Stimulated activated CD8-positive, alpha-beta memory T cell treated with anti-CD3 and anti-CD28 coated beads, Interleukin-2, amount 100 ng/mL, for 48 hours (primary cell): ENCODE measurements at places on chromosomes 4 and X.

DNA sequence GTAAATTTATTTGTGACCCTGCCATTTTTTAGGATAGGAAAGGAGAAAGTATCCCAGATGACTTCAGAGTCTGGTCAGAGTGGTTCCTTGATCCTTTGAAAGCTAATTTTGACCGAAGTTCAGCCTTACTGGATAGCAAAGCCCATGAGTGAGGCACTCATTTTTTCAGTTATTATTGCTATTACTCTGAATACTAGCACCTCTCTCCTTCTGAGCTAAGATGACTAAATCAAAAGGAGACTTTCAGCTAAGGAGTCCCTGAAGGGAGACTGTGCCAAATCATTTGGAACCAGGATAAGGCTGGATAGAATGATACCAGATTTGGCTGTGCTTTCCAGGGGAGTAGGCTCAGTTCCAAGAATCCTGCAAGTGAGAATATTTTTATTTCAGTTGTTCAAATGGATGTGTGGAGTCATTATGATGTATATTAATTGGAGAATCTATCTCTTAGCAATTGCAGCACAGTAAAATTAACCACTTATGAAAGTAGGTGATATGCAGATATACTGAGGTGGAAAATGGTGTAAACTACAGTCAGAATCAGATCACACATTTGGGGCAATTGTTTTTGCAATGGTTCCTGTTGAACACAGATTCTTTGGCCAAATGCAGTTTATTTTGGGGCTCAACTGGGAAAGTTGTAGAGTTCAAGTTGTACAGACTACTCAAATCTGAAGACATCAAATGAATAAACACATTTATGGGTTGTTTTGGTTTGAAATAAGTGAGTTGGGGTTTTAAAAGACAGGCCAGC, 1.2 kb downstream of the P2RY10 start:
- no peak for DNase-seq

- no peak for DNase-seq
Observed at GRCh38 chr4:97911236-97911906, 231.9 kb downstream of the STPG2 start.

- no peak for DNase-seq
Observed at GRCh38 chr4:3582091-3582475, 49.9 kb upstream of the LRPAP1 start.

DNA sequence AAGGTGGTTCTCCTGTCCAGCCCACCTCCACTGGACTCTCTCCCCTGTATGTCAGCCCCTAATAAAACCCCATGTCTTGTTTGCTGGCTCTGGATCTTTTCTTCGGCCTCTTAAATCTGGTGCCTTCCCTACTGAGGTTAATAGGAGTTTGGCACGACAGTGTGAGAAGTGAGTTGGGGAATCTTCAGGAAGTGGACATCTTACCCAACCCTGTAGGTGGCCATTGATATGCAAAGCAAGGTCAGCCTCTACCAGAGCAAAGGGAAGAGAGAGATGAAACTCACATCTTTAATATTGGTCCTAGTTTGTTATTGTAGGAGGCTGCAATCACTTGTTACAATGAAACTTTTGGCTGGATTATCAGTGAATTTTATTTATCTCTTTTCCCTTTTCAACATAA, 111.7 kb downstream of the CHRDL1 start:
- no peak for DNase-seq

DNA sequence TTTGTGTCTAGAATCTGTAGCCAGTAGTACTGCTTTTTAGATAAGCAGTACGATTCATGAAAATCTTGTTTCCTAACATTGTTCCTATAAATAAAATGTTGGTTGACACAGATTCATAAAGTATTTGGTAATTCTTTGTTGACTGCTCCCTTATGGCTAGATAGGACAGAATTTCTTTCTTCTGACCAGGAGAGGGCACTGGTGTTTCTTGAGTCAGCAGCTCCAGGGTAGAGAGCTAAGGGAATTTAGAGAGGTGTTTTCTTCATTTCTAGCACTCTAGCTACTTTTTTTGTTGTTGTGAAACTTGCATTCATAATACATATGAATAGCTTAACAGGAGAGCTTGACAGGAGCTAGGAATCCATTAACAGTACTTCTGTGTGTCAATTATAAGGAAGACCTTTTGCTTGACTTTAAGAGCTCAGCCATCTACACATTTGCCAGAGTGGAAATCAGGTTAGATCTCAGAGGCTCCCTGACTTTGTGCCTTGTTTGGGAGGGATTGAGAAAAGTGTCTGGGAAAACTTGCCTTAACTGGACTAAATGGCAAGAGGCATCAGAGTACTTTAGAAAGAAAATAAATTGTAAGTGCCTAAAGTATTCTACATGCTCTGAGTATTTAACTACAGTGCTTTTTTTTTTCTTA, 756.1 kb downstream of the SH3BGRL start:
- no peak for DNase-seq

DNA sequence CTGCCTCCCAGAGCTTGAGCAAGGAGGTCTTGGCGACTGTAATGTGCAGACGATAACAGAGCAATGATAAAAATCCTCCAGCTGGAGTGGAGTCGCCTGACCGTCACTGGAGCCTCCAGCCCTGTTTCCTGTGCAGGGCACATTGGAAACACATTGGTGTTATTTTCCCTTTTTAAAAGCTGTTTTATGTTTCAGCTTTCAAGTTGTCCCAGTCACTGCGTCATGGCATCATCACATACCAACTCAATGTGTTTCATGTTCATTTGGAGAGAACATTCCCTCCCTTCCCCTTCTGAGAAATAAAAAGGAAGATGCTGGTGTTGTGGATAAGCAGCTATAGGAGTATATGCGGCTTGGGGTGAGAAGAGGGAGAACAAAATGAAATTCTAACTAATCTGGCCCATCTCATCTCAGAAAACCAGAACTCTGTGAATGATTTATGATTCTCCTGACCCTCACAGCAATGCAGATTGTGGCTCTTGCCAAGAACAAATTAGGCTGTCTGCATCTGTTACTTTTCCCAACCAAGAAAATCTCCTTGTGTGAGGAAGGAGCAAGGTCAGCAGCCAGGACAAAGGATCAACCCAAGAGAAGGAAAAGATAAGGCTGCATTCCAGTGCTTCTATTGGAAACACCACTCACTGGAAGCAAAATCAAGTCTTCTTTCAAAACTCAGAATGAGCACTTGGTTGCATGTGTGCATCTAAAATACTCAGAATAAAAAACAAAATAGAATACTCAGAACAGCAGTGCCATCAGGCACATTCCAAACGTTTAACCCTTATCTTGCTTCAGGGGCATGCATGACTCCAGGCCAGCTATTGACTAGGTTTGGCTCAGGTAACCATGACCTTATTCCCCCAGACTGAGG, 134.4 kb downstream of the RASL11B start:
- DNase-seq: no peak

GRCh38 chr4:21885770-21886169, 62.8 kb downstream of the KCNIP4 start:
- no peak for DNase-seq

- no peak for DNase-seq
Observed at GRCh38 chrX:43373032-43373431, 283.1 kb upstream of the MAOA start.

- no peak for DNase-seq
Observed at GRCh38 chr4:165355900-165356300, 22.9 kb upstream of the CPE start.

DNA sequence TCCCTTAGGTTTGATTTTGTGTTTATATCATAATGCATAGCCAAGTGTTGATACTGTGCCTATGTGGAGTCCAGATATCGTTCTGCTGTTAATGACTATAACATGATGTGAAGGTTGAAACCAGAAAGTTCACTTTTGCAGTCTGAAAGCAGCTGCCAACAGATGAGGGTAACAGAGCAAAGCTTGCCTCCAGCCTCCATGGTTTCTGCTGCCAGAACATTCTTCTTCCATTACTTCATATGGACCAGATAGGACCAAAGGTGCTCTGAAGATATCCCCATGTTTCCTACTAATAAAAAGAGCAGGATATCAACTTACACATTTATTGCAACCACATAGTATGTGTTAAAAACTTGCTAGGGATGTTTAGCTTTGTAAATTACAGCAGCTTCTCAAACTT, 394.1 kb downstream of the SPRY1 start:
- no peak for DNase-seq

DNA sequence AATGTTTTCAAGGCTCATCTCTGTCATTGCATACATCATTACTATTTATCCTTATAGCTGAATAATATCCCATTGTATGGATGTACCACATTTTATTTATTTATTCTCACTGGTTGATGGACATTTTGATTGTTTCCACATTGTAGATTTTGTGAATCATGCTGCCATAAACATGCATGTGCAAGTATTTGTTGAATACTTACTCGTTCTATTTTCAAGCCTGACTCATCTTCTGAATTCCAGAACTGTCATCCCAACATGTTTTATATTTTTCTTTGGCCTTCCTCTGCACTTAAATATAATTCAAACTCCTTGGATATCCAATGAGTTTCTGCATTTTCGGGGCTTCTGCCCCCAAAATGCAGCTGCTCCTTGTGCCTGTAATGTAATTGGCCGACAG, 77.6 kb downstream of the MXRA5 start:
- DNase-seq: no peak
